Spinal cord (tissue), 10 donors: ENCODE measurements at places on chromosomes 3 and 15. TPM values are rescaled to one million over a fixed set of nuclear protein-coding genes. Genes with fewer than 3 reads are reported as not detected.

GRCh38 chr3:143234526-143234925 lies 115.0 kb downstream of the CHST2 start:
- DNase-seq: no peak

DNA sequence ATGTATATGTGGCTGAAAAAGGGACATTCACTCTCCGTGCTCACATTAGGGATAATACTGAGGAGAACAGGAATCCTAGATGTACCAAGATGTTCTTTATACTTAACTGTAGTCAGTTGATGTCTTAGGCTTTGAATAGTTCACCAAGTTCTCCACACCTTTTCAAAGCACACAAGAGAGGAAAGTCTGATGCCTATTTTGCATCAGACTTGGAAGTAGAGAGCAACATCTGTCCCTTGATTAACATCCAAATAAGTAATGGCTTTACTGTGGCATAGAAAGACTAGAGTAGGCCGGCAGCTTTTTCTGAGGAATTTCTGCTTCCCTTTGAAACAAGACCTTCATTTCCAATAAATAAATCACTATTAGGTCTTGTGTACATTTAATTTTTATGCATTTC lies 34.0 kb downstream of the PIGB start:
- DNase-seq: no peak

- DNase-seq: no peak
Observed at GRCh38 chr3:13292375-13292774, 127.7 kb downstream of the NUP210 start.

DNA sequence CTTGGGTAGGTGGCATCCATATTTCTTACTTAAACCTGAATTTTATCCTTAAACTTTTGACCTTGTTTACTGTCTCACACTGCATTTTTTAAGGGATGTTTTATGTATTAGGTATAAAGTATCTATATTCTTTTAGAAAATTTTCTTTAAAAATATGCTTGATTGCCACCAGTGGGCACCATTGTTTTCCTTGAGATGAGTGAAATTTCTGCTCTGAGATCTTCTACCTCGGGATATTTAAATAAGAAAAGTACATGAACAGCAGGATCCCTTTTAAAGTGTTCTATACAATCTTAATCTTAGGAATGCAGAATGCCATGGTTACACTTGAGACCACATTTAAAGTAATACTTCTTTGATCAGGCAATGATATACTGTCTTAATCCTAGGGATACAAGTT lies 108.7 kb downstream of the SLMAP start:
- no peak for DNase-seq

DNA sequence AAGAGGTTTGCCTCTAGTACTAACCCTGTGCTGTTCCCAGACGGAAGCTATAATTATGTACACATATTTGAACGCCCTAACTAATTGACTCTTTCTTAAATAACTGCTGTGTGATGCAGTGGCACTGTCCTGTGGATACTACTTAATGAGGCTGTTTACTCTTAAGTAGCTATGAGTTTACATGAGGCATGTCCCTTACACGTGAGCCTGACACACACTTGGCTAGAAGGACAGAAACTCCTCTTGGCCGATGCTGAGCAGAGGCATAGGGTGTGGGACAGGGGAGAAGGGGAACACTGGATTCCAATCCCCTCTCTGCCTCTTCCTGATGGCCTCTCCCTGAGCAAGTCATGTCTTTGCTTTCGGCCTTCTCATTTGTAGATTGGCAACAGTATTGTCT lies 21.9 kb downstream of the EHD4 start:
- no peak for DNase-seq

GRCh38 chr3:141738891-141739363 lies 829 bp downstream of the RNF7 start:
- DNase-seq: peak; percentile 55

GRCh38 chr3:45209526-45209925 lies 16.6 kb downstream of the TMEM158 start:
- DNase-seq: no peak

DNA sequence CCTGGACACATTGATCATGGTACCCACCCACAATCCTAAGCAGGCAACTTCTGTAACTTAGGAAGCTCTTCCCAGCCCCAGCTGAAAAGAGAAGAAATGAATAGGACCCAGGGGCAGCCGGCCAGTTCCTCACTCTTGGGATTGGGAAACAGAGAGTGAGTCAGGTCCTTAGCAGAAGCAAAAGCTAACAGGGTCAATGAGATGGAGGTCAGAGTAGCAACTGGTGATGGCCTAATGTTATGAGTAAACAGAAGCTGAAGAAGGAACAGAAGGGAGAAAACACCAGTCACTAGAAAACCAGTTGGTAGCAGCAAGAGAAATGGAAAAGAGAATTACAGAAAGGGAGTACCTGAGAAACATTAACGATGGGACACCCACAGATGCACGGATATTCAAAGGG lies 20.0 kb downstream of the RIOX2 start:
- DNase-seq: no peak

DNA sequence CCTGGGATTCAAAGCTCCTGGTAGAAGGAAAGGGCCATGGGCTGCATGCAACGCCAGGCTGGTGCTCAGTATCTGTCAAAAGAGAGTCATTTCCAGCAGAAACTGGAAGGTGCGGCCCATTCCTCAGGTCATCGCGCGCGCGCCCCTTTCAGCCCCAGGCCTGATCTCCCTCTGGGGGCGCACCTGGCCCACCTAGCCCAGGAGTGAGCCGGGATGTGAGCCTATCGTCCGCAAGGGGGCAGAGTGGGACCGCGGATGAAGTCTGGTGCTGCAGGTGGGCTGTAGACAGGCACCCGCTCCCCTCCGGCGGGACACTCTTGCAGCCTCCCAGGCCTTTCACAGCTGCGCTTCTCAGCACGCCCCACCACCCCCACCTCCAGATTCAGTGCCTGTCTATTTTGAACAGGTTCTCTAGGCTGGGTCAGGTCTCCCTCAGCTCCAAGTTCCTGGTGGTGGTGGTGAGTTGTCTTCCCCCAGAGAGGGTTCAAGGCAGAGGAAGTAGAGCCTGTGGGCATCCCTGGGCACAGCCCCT lies 5.8 kb upstream of the RPL29 start:
- DNase-seq: no peak

- DNase-seq: no peak
Observed at GRCh38 chr3:82355228-82355627, 593.8 kb upstream of the GBE1 start.

DNA sequence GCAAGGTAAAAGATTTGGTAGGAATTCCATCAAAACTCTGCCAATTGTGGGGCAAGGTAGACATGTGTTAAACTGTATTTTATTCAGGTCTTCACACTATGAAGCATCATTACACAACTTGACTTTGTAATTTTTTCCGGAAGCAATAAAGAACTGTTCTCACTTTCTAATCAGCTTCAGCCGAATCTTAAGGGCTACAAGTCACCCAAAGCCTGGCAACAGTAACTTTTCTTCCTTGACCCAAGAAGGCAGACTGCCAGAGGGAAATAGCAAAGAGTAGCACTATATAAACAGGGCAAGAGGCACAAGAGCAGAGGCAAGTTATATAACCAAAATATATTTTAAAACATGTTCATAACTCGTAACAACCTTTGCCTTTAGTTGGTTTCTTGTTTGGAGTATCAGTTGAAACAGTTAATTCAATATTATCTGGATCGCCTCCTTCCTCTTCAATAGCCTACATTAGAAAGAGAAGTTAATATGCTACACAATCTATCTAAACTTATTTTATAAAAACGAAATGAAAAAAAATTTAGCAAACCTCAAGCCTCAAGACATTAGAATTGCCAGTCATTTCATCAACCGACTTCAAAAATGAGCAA lies 1.4 kb downstream of the SLTM start:
- peak; percentile 40 for DNase-seq

DNA sequence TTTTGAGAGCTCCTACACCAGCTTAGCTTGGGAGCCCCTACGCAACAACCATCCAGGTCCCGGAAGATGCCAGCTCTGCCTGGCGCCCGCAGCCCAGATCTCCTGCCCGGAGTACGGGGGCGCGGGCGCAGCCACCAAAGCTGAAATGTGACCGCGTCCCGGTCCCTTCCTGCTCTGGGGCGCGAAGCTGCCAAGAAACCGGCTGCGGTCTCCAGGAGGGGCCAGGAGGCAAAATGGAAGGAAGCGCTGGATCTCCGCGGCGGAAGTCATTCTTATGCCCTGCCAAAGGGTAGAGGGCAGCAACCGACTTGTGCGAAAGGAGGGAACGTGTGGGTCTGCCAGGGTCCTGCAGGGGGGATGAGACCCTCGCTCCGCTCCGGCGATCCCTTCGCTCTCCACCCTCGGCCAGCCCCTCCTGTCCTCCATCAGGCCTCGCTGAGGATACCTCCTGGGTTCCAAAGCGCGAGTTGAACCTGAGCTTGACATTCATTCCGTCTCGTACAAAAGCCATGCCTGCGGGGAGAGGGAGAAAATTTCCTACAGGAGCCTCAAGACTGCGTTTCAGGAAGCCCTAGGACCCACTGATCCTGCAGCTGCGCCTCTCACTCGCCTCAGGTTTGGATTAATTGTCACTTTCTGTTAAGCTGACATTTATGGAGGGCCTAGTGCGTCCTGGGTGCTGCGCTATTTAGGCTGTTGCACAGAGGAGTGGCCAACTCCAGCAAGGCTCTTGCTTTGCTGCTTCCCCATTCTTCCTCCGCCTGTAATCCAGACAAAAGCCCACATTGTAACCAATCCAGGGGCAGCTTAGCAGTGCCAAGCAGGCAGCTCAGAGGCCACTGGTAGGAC lies 98.3 kb upstream of the VGLL3 start:
- peak; percentile 84 for DNase-seq

GRCh38 chr15:100722551-100723314 lies 120.3 kb downstream of the ASB7 start:
- DNase-seq: no peak

GRCh38 chr3:32983124-32983523 lies 31.7 kb downstream of the CCR4 start:
- no peak for DNase-seq

DNA sequence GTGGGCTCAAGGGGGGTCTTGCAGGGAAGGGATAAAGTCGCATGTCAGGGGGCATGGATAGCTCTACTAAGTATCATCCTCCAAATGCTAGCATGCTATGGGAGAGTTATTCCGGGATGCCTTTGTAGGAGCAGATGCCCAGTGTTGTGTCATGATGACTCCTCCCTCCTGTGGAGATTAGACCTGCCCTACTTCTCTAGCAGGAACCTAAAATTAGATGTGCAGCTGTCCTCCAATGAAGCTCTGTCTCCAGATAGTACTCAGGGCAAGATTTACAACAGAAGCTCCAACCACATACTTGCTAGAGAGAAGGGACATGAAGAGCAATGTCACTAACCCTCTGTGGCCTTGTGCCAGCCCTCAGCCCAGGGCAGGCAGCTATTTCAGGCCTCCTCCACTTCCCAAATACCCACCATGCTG lies 82.5 kb downstream of the AGBL1 start:
- no peak for DNase-seq

DNA sequence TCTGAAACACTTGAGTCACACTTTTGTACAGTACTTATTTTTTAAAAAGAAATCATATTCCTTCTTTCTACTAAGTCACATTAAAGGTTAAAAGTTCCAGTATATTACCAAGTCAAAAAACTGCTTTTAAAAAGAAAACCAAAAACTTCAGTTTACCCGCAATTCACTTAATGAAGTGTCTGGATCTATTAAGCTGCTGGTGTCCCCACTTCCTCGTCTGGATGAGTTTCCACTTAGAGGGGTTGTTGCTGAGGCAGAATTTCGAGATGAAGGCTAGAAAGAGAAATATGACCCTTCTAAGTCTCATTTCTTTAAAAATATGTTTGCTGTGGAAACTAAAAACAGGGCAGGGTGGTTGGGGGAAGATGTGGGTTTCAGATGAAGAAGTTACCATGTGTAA lies 79.7 kb downstream of the LRRFIP2 start:
- DNase-seq: no peak

DNA sequence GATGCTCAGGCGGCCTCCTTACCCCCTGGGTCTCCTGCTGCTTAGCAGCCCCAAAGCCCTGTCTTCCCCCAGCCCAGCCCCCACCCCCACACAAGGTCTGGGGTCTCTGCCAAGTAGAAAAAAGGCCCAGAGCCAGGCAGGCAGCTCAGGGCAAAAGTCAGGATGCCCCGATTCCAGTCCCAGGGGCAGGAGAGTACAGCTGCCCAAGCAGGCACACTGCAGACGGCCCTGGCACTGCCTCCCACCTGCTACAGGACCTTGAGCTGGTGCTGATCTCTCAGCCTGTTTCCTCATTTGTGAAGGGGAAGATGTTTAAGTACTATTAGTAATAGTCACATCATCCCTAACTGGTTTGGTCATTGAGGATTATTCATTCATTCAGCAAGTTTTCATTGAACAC lies 12.6 kb downstream of the TMEM43 start:
- peak; percentile 29 for DNase-seq

- DNase-seq: no peak
Observed at GRCh38 chr3:184953401-184953800, 141.4 kb downstream of the VPS8 start.

- no peak for DNase-seq
Observed at GRCh38 chr3:33786565-33787327, 11.7 kb upstream of the PDCD6IP start.

DNA sequence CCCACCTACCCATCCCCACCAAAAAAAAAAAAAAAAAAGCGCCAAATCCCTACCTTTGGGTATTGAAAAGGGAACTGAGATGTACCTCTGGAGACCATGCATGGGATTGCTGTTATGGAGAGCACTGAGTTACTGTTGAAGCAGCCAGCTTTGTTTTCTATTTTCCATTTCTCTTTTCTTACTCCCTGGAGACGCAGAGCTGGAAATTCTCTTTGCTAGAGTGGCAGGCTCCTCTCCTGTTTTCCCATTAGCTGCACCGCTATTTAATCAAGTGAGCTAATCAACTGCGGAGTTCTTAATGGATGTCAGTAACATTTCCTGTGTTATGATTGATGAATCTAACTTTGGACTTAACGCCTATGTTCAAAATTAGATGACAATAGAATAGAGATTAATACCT lies 136.1 kb upstream of the LMCD1 start:
- no peak for DNase-seq

DNA sequence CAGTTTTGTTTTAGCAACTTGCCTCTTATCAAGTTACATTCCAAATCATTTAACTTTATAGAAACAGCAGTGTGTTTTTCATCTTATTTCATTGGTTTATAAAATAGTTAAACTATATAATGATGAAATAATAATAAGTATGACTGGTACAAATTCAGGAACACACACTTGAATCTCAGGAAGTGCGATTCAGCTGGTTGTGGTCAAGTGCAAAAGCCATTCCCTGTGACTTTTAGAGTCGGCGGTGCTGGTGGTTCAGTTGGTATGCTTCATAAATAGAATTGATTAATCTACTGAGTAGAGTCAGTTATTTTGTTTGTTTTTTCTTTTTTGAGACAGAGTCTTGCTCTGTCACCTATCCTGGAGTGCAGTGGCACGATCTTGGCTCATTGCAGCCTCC lies 22.7 kb downstream of the SACM1L start:
- no peak for DNase-seq

GRCh38 chr3:56858331-56858730 lies 56.6 kb upstream of the ARHGEF3 start:
- no peak for DNase-seq

PTX3 gene
- total RNA-seq: 5.4 TPM

GOLGA6B gene
- not detected for total RNA-seq

ACTC1 gene
- total RNA-seq: 2.0 TPM

PEX5L gene
- 16.4 TPM for total RNA-seq

TNNC1 gene
- 3.3 TPM for total RNA-seq

GOLGA6L4 gene
- 2.4 TPM for total RNA-seq

CTNNB1 gene
- total RNA-seq: 824 TPM

CHAC1 gene
- total RNA-seq: 3.6 TPM
